ENCODE measurements at places on chromosomes 13 and 19.
A peak's percentile ranks its signal among the peaks of the same experiment; 100 is the strongest.

- no peak for DNase-seq
Measured at GRCh38 chr19:8609279-8610040, 1.1 kb downstream of the ADAMTS10 start.

DNA sequence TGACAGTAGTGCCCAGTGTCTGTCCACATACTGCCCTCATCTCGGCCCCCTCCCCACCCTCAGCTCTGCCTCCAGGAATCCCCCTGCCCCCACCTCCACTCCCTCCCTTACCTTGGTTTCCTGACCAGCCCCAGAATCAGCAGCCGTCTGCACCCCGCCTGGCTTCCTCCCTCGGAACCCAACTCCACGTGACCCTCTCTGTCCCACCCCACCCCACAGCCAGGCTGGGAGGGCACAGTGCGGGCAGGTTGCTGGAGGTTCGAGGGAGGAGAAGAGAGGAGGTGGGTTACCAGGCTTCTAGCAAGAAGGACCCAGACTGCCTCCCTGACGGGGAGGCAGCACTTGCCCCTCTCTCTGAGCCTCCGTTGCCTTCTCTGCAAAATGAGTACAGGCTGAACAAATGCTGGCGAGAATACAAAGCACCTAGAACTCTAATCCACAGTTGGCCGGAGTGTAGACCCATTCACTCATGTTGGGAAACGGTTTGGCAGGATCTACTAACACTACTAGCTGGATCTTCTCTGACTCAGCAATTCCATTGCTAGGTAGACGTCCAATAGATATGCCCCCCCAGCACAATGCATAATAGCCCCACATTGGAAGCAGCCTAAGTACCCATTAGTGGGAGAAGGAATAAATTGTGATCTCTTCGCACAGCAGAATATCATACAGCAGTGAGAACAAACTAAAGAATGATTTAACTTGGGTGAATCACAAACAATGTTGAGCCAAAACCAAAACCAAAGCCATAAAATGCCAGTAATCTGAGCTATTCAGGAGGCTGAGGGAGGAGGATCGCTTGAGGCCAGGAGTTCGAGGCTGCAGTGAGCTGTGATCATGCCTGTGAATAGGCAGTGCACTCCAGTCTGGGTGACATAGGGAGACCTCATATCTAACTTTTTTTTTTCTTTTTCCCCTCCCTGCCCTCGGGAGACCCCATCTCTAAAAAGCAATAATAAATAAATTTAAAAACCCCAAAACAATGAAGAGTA, at the start of gene RASAL3:
RASAL3 (minus strand) TSS at position 151 of the 992 bp plus-strand sequence. CDS start 186 bp downstream, outside the sequence.
- DNase-seq = peak; percentile 51

DNA sequence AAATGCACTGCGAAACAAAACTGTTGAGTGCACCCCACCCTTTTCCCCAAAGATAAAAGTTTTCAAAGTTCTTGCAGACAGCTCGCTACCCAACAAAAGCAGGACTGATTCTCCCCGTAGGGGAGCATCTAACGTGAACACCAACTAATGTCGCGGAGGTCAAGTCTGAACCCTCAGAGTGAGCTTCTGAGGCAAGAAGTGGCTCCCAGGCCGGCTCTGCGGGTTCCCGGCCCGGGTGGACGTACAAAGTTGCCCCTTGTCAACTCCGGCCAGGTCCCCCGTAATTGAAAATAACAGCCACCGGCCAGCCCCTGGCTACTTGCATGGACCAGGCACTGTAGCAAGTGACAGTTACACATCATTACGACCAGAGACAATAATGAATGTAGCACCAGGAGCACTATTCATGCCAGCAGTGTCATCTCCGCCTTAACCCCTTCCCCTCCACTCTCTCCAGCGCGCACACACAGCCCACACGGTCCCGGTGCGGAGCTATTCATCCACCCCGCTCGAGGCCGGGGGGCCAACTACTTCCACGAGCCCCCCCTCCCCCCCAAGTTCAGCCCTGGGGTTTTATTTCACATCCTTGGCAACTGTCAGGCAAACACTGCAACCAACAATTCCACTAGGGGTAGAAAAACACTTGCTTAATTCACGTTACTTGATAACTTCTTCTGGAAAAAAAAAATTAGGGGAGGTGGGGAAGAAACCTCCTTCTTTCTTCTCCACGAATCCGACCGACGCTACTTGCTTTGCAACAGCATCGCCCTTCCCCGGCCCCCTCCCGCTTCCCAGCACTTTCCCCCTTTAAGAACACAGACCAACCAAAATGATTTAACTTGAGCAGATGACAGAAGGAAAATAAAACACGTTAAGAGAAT, 1.2 kb downstream of the KLF12 start:
- peak; percentile 54 for DNase-seq

DNA sequence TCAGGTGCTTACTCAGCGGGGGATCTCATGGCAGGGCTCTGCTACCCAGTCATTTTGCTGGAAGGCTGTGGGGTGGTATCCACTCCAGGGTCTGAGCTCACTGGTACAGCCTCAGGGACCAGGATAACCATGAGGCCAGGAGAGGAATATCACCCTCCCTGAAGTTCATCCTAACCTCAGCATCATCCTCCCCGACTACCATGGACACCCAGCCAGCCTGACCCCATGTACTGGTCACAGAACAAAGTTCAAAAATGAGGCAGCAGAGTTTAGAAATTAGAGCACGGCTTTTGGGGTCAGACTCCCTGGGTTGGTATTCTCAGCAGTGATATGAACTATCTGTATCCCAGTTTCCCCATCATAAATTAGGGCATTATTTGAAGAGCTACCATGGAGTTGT, 35.5 kb upstream of the RXFP2 start:
- DNase-seq = no peak

GRCh38 chr19:7013678-7014077, 7.6 kb downstream of the MBD3L2B start:
- DNase-seq = no peak

- no peak for DNase-seq
Measured at GRCh38 chr19:43957891-43958290, 6.9 kb downstream of the ZNF221 start.

DNA sequence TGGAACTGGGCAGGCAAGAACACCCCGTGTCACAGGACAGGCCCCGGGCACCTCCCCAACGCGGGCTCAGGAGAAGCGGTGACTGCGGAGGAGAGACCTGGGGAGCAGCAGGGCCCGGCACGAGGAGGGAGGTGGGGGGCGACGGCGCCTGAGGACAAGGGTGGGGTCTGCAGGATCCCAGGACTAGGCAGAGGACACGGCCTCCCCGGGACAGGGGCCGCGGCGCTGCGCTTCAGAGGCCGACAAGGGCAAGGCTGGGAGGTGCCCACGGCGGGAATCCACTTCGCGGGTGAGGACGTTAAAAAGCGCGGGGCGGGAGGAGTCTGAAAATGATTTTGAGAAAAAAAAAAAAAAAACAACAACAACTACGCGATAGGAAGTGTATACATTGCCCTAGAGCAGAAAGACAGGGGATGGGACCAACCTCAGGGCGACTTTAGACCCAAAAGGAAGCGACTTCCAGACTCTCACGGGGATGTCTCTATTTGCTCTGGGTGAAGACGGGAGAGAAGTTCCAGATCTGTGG, 44.9 kb downstream of the ZNF611 start:
- no peak for DNase-seq

- no peak for DNase-seq
Measured at GRCh38 chr13:87666831-87667230, 4.3 kb upstream of the SLITRK5 start.

DNA sequence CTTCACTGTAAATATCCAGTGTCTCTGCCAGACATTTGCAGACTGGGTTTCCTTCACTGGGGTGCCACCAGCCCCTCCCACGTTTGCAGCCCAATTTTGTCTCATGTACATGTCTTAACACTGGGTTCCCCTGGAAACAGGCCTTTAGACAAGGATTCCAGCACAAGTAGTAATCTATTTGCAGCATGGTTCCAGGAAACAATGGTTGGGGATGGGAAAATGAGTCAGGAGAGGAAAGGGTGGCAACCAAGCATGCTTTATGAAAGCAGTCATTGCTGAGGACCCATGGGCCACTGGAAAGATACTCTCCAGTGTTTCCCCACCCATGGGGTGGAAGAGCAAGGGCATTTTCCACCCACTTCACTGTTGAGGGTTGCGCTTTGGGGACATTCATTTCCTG, 53.6 kb upstream of the FARP1 start:
- DNase-seq = no peak

GRCh38 chr19:42313840-42314755, 989 bp downstream of the TMEM145 start:
- no peak for DNase-seq

DNA sequence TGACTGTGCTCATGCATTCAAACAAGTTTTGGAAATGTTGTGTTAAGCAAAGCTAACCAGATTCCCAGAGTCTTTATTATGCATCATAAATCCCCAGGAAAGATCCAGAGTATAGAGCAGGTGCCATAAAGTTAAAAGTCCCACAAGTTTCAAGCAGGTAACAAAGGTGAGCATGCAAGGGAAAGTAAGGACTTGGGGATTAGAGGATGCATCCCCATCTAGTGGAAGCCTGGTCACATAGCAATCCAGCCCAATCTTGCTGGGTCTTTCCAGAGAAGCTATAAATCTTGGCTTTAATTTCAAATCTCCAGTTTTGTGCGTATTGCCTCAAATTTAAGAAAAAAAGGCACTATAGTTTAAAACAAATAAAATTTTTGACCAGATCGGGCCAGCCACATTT, 72.7 kb downstream of the ZNF254 start:
- DNase-seq = no peak

- no peak for DNase-seq
Measured at GRCh38 chr19:15316498-15316897, 15.8 kb downstream of the BRD4 start.

- no peak for DNase-seq
Measured at GRCh38 chr13:45276913-45277312, 64.1 kb downstream of the TPT1 start.

GRCh38 chr19:814152-815078, 7.3 kb downstream of the PLPPR3 start:
- DNase-seq = no peak

DNA sequence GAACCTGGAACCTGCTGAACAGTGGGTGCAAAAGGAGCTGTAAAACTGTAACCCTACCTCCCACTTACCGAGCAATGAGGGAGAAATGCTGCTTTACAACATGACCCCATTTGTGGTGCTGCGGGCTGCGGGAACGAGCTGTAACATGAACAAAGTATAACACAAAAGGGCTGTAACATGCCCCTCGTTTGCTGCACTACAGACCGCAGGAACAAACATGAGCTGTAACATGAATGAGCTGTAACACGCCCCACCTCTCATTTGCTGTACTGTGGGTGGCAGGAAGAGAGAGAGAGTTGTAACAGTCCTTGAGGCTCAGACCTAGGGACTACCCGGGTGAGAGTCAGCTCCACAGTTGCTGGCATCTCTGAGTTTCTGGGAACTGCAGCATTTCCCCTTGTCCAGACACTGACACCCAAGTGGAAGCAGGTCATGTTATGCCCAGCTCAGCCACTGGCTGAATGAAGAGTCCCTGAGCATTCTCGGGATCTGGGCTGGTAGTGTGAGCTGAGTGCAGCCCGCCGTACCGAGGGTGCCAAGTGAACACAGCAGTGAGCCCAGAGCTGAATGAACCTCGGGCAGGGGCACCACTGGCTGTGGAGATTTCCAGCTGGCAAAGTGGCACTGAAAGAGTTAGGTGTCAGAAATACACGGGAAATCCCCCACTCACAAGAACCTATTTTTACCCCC, 1385.3 kb upstream of the SPRY2 start:
- DNase-seq = no peak

GRCh38 chr13:49226613-49227012, 6.5 kb downstream of the MLNR start:
- no peak for DNase-seq

- DNase-seq = no peak
Measured at GRCh38 chr19:58455306-58455705, 3.9 kb downstream of the ZNF324B start.

DNA sequence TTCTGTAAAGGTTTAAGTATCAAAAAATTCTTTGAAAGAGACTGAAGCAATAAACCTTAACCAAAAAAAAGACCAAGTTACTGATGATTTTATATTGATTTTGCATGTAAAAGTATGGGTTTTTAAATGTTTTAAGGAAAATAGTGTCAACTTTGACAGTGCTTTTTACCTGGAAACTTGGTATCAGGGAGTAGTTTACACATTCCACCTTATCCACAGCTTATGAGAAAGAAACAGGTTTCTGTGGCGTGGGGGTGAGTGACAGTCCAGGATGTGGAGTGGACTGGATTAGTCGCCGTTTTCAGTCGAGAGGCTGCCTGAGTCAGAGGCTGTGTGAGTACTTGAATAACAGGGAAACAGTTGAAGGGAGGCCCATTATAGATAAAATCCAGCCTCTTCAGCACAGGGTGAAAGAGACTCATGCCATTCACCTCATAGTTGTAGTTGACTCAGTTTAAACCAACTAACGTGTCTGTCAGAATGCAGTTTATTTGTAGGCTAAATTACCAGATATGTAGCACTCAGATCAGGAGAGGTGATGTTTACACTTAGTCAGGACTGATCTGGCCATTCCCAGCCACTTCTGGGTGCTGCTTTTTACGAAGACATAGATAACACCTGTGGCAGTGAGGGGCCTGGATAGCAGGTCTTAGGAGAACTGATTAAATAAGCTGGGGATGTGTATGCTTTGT, 595 bp upstream of the GPR183 start:
- no peak for DNase-seq

- DNase-seq = no peak
Measured at GRCh38 chr13:22316494-22317025, 645.7 kb downstream of the FGF9 start.

GRCh38 chr19:28836421-28836820, 376.5 kb downstream of the UQCRFS1 start:
- no peak for DNase-seq

DNA sequence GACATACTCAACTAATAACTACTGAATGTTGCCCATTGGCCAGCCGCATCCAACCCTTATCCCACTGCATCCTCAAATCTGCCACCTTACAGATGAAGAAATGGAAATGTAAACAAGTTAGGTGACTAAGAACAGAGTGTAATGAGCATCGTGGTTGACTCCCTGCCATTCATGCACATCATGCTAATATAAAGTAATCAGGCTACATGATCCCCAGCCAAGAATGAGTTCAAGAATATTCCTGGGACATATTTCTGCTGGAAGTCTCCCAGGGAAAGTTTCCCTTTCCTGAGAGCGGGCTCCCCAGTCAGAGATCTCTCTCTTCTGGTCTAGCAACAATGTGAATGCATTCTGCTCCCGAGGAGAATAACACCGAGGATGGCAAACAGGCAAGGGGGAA, 55.9 kb upstream of the SERP2 start:
- no peak for DNase-seq

DNA sequence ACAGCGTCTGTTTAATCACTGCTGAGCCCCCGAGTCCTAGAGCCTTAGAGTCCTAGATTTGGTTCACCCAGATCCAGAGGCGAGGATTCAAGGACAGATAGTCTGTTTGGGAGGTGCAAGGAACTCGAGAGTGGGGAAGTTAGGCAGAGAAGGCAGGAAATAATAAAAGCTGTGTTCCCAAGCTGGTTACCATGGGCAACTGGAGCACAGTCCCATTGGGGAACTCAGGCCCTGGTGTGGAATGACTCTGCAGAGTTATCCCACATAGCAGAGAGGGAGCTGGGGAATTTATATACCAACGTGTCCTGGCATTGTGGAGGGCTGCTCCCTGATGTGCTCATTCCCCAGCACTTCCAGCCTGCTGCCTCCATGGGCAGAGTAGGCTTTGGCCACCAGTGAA, 9.7 kb downstream of the IGSF23 start:
- DNase-seq = no peak
